ENCODE measurements at places on chromosomes 11 and 22.

- DNase-seq: no peak
Measured at GRCh38 chr22:36234919-36235318, 4.4 kb downstream of the APOL2 start.

DNA sequence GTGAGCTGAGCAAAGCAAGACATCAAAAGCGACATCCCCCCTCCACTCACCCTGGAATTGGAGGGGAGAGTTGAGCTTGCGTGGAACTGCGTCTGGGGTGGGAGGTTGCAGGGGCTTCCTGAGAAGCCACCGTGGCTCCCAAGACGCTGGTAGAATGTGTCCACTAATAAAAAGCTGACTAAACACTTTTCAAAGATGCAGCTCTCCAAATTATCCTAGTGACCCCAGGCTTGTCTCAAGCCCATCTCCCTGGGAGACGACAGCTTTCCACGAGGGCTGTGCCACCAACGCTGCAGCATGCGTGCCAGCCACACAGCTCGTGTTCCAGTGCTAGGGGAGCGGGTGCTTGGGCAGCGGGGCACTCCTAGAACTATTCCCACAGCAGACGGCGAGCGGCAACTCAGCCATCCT lies 6.3 kb upstream of the GAL start:
- DNase-seq: no peak

DNA sequence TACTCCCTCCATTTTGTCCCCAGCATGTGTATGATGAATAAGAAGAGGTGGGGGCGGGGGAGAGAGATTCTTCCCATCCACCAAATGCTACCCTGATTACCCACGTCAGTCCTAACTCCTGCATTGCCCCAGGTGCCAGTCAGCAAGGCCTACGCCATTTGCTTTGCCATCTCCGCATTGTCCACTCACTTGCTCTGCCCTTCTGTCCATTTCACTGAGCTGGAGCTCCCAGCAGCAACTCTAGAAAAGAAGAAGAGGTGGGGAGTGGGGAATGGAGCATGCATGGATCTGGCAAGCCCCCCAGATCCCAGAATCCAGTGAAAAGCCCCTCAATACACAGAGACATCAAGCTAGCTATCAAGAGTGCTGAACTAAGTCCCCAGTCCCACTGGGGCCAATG lies 19.0 kb downstream of the WT1 start:
- no peak for DNase-seq

DNA sequence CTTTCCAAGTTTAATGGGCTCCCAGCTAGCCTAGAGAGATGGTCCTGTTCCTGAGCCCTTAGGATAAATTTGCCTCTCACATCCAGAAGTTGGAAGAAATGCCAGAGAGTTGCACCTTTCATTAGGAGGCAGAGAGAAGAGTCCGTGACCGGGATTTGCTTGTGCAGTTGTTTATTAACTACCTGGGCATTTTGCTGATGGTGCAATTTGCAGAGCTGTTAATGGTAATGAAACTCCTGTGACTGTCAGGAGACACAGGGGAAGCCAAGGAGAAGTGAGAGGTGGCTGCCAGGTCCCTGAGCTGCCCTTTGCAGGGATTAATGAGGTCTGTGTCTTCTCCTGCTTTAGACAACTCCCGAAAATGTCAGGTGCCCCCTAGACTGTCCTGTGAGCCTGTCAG lies 69.1 kb upstream of the B3GAT1 start:
- DNase-seq: no peak

- no peak for DNase-seq
Measured at GRCh38 chr11:116505298-116506262, 267.2 kb downstream of the BUD13 start.

- no peak for DNase-seq
Measured at GRCh38 chr11:64100360-64100759, 64.6 kb downstream of the FLRT1 start.

DNA sequence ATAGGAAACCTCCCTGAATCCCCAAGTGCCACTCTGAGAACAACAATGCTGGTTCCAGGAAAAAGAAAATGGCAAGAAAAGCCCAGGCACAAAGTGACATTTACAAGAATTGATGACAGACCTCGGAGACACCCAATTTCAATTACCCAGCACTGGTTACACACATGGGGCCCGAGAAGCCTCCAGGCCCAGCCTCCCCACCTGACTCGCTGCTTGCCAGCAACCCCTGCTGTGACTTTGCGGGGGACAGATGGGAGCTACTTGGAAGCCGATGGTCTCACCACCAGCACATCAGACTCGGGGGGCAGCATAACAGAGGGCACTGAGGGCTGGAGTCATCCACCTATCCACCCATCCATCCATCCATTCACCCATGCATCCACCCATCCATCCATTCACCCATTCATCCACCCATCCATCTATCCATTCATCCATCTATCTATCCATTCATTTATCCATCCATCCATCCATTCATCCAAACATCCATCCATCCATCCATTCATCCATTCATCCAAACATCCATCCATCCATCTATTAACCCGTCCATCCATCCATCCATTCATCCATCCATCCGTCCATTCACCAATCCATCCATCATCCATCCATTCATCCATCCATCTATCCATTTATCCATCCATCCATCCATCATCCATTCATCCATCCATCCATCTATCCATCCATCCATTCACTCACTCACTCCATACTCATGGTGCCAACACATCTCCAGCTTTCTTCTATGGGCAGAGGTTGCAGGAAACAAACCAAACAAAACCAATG lies 567.6 kb downstream of the BRD1 start:
- DNase-seq: peak; percentile 13

- DNase-seq: no peak
Measured at GRCh38 chr11:123093739-123094138, 31.8 kb upstream of the HSPA8 start.

DNA sequence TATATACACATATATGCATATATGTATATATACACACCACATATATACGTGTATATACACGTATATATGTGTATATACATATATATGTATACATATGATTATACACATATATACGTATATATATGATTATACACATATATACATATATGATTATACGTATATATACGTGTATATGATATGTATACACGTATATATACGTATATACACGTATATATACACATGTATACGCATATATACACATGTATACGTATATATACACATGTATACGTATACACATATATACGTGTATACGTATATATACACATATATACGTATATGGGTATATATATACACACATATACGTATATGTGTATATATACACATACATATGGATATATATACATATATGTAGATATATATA lies 62.1 kb upstream of the HMGXB4 start:
- DNase-seq: no peak

DNA sequence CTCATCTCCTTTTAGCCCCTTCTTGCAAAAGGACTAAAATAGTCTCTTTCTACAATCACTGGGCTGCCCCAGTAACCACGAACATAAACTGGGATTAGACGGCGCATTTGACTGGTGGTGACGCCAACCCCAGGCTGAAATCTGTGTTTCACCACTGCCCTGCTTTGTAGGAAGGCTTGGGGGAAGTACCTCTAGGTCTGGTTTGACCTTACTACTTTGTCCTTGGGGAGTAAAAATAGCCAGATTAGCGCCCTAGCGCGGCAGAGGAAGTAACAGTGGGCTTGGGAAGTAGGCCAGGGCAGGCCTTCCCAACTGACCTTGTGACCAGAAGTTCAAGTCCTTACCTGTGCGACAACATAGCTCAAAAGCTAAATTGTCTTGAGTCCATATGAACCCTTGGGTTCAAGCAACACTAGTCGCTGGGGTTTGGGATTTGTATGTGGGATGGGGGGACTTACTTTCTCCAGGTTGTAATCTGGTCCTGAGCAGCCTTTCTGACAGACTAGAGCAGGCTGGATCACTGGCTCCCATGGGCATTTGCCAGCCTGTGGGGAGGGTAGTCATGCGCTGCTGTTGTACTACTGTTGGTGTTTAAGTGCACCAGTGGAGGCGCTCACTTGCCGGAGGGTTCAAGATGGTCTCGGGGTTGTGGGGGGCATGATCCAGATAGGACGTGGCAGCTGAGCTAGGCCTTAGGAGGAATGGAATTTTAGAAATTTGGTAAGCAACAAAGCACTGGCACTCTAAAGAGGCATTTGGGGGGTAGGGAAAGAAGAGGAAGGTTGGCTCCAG lies 953 bp upstream of the PACS1 start:
- DNase-seq: peak; percentile 83

DNA sequence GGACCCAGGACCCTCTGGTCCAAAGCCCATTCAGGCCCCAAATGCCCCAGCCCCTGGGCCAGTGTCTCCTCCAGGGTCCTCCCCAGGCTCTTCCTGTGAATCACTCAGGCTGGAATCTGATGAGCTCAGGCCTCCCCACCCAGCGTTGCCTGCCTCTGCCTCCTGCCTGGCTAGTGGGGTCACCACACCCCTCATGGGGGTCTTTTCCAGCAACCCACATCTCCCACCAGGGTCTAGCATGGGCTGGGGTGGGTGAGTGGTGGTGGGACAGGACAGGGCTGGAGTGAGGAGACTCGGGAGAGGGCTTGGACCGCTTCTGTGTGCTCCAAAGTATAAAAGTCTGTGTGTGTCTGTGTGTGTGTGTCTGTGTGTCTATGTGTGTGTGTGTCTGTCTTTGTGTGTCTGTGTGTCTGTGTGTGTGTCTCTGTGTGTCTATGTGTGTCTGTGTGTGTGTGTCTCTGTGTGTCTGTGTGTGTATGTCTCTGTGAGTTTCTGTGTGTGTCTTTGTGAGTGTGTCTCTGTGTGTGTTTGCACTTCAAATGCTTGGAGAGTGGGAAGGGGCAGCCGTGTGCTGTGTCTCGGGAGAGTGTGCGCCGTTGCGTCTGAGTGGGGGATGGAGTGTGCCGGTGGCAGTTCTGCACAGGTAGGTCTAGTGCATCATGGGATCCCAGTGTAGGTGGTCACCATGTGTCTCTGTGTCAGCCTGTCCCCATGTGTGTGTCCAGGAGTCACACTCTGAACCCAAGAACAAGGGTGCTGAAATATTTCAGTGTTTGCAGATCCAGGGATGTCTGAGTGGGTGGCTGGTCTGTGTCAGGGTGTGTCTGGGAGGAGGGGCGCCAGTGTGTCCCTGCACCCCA lies 8.8 kb downstream of the RIN1 start:
- DNase-seq: peak; percentile 99

GRCh38 chr11:78291503-78292108 lies 102.9 kb downstream of the USP35 start:
- DNase-seq: no peak

DNA sequence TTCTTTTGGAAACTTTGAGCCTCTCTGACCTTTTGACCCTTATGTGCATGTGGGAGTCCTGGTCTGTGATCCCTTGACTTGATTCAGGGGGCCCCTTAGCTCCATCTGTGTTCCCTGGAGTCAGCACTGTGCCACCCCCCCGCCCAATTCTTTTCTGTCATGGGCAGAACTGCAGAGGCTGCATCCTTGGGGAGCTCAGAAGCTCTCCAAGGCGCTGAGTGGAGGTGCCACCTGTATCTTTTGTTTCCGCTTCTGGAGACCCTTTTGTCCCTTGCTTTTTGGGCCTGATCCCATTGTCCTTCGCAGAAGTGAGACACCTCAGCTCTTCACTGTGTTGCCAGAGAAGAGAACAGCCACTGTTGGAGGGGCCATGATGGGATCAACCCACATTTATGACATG lies 2.4 kb upstream of the PACS1 start:
- DNase-seq: no peak

GRCh38 chr11:126603486-126603885 lies 248.0 kb downstream of the ST3GAL4 start:
- no peak for DNase-seq

DNA sequence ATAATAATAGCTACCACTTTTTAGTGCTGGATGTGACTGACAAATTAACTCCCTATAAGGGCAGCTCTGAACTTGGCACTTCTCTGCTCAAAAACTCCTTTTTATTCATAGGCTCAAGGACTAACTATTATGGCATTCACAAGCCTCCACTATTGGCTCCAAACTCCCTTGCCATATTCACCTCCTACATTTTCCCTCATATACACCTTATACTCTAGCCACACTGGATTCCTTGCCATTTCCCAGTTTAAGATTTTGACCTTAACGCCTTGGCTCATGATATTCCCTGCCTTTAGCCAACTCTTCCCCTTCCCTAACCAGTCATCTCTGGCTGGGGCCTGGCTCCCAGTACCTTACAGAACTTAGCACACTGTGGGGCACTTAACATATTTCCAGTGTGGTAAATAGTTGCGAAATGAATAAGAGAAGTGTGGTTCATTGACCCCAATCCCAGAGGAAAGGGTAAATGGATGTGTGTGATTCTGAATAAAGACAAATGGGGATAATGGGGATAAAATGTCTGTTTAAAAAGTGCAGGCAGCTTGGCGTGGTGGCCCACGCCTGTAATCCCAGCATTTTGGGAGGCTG lies 40.0 kb upstream of the SORL1 start:
- DNase-seq: no peak

- peak; percentile 51 for DNase-seq
Measured at GRCh38 chr11:69832561-69833413, 13.6 kb upstream of the FGF3 start.

DNA sequence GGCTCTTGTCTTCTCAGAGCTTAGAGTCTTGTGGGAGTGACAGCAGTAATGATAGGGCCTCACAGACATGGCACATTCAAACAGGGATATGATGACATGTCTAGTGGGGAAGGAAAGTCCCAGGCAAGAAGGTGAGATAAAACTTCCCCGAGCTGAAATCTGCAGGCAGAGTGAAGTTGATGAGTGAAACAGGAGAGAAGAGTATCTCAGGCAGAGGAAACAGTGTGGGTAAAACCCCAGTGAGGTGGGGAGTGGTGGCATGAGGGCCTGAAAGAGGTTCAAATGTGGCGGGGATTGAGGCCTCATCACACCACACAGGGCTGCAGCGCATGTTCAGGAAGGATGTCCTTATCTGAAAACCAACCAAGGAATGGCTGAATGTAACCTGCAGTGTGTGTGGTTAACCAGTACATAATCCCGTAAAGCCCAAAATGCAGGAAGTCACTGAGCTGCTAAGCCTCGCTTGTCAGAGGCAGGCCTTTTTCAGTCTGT lies 153.8 kb upstream of the E2F8 start:
- DNase-seq: no peak

DNA sequence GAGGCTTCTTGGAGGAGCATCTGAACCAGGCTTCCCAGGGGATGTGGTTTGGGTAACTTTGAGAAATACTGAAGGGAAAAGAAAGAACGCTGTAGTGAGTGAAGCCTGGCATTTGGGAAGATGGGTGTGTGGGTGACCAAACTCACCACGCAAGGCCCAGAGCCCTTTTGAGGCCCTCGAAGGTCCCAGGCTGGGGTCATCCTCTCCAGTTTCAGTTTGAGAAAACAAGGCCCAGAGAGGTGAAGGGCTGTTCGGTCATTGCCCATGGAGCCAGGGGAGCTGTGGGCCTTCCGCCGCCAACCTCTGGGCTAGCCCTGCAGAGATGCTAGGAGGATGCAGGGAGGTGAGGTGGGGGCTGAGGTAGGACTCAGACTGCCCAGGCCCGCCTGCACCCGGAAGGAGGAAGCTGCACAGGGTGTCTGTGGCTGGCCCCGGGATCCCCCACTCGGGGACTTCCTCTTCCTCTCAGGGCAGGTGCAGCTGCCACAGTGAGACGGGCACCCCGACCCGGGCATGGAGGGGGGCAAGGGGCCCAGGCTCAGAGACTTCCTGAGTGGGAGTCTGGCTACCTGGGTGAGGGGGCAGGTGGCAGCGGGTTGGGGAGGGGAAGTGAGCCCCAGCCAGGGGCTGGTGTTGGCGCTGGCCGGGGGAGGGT lies at the start of gene CCDC88B:
Gene CCDC88B, plus strand, starts transcription at position 451 of the 655 bp plus-strand sequence. Its CDS starts 63 bp downstream, at position 514.
- no peak for DNase-seq

All from SJSA1 (cell line).